ENCODE measurements at places on chromosomes 3 and 15. TPM values are rescaled to one million over a fixed set of nuclear protein-coding genes. Genes with fewer than 3 reads are reported as not detected.

The SCAMP5 gene
- total RNA-seq = 0.61 TPM

The IL17RB gene
- 2.4 TPM for total RNA-seq

The ISLR gene
- not detected for total RNA-seq

The PAQR5 gene
- not detected for total RNA-seq

The PEX5L gene
- total RNA-seq = 1.1 TPM

The ERICH6 gene
- not detected for total RNA-seq

The ICE2 gene
- 54.6 TPM for total RNA-seq

The MELTF gene
- 3.3 TPM for total RNA-seq

The CIAO2A gene
- 80.2 TPM for total RNA-seq

The GRIP2 gene
- not detected for total RNA-seq

The ALDH1L1 gene
- not detected for total RNA-seq

The NTRK3 gene
- not detected for total RNA-seq

The EPHB1 gene
- 2.2 TPM for total RNA-seq

The LTK gene
- 0.30 TPM for total RNA-seq

The GPR87 gene
- total RNA-seq = 0.40 TPM

The GUCA1C gene
- total RNA-seq = not detected

The CCR9 gene
- 9.7 TPM for total RNA-seq

The RBP2 gene
- total RNA-seq = not detected

The IRAK2 gene
- total RNA-seq = 9.1 TPM

The NR1I2 gene
- total RNA-seq = 0.26 TPM

The LRRC57 gene
- 22.9 TPM for total RNA-seq

The GABRB3 gene
- not detected for total RNA-seq

The REC114 gene
- total RNA-seq = not detected

The ATP10A gene
- 36.7 TPM for total RNA-seq

The ATP2B2 gene
- total RNA-seq = not detected

The TEX55 gene
- total RNA-seq = not detected

The OXSR1 gene
- 56.3 TPM for total RNA-seq

The NCK1 gene
- 37.4 TPM for total RNA-seq

The UPK1B gene
- not detected for total RNA-seq

The ADGRG7 gene
- not detected for total RNA-seq

The RASL12 gene
- not detected for total RNA-seq

The BSN gene
- total RNA-seq = 0.12 TPM

The ZNF80 gene
- total RNA-seq = 4.5 TPM

The AHSG gene
- not detected for total RNA-seq

The AP3B2 gene
- total RNA-seq = not detected

The ALDH1A2 gene
- total RNA-seq = 1.5 TPM

The CHRM5 gene
- not detected for total RNA-seq

The RYR3 gene
- not detected for total RNA-seq

The FBN1 gene
- total RNA-seq = 1.3 TPM

The ACKR4 gene
- total RNA-seq = not detected

The C15orf62 gene
- 0.45 TPM for total RNA-seq

The RAMAC gene
- total RNA-seq = 27.8 TPM

The ATOSA gene
- total RNA-seq = 26.0 TPM

The C3orf70 gene
- not detected for total RNA-seq

The SEMA3B gene
- 0.16 TPM for total RNA-seq

The C3orf49 gene
- total RNA-seq = not detected

The MYEF2 gene
- 25.8 TPM for total RNA-seq

The HYAL1 gene
- 0.14 TPM for total RNA-seq

Data from activated CD8-positive, alpha-beta memory T cell treated with anti-CD3 and anti-CD28 coated beads, Interleukin-2, amount 10 ng/mL, durations not matched to agents 7 days and 5 days (primary cell).